Thoracic aorta (tissue), 2 donors: ENCODE measurements at places on chromosomes 2 and 18. TPM values are rescaled to one million over a fixed set of nuclear protein-coding genes. Genes with fewer than 3 reads are reported as not detected.

CDH19 gene
- total RNA-seq, result 31.6 TPM

LYPD6B gene
- not detected for total RNA-seq

PPM1G gene
- 50.2 TPM for total RNA-seq

NGEF gene
- 0.81 TPM for total RNA-seq

ACSL3 gene
- 65.1 TPM for total RNA-seq

STPG4 gene
- total RNA-seq, result not detected

FBXO48 gene
- total RNA-seq, result 0.56 TPM

DNA sequence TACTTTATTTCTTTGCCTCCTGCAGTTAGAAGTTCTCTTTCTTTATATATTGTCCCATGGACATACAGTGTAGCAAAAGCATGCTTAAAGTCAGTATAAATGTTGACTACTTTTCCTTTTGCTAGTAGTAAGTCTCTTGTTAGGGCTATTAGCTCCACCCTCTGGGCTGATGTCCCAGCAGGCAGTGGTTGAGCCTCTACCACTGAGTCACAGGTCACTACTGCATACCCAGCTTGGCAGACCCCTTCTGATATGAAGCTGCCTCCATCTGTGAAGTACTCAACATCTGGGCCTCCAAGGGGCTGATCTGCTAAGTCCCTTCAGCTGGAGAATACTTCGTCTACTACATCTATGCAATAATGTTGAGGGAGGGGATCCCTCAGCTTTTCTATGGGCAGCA is 61.0 kb upstream of the SLC35G4 start:
- H3K36me3 ChIP-seq, result no peaks in the 10 kb centered on the region
- DNase-seq, result no peak
- H3K4me3 ChIP-seq, result no peak overlapping the region
- no peaks in the 10 kb centered on the region for H3K27me3 ChIP-seq
- H3K27ac ChIP-seq, result no peak overlapping the region
- H3K4me1 ChIP-seq, result no peaks in the 10 kb centered on the region

- H3K36me3 ChIP-seq, result no peaks in the 10 kb centered on the region
- no peak overlapping the region for H3K27ac ChIP-seq
- no peak for DNase-seq
- H3K4me3 ChIP-seq, result no peak overlapping the region
- H3K4me1 ChIP-seq, result no peaks in the 10 kb centered on the region
Observed at GRCh38 chr2:68512966-68513365, 45.6 kb downstream of the APLF start.

DNA sequence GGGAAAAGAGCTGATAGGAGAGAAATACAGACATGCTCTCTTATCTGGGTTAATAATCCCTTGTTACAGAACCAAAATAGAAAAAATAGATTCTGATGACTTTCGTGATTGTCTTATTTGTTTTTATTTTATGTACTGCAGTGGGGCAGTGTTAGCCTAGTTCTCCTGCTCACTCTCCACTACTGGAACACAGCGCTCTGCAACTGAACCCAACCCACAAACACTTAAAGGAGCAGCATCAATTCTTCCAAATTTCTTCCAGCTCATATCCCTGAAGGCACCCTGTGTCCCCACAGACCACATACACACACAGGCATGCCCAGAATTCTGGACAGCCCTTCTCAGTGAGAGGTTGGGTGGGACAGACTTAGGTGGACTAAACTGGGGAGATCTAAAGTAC is 160.6 kb downstream of the SS18 start:
- no peak for DNase-seq
- no peak overlapping the region for H3K4me3 ChIP-seq
- H3K27me3 ChIP-seq, result no peaks in the 10 kb centered on the region
- H3K4me1 ChIP-seq, result no peaks in the 10 kb centered on the region
- H3K27ac ChIP-seq, result no peak overlapping the region

DNA sequence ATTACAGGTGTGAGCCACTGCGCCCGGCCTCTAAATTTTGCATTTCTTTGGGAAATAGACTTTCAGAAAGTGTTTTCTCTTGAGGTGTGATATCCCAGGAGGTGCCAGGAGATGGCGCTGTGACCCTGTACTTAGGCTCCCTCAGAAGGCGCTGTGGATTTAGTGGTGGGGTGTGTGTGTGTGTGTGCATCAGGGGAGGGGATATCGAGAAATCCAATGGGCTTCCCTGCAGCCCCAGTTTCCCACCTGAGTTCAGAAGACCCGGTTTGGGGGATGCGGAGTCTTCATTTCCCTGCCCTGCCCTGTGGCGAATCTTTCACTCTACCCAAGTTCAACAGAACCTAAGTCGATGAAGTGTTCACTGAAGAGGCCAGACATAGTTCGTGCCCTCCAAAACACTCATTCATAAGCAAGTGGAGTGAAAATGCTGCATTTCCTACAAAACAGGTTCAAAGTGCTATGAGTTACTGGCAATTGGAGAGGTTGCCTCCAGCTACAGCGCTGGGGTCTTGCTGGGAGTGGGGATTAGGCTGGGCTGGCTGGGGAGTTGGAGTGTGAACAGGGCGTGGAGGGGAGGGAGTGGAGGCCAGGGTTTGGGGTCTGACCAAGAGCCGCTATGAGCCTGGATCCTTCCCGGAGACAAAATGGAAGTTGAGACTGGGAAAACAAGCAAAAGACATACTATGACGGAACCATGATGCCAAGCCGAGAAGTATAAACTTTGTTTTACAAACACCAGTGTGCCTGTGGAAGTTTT is 6.5 kb upstream of the WNT6 start:
- H3K27me3 ChIP-seq, result peaks cover 5% of the 10 kb centered on the region
- H3K36me3 ChIP-seq, result no peaks in the 10 kb centered on the region
- no peak for DNase-seq
- no peaks in the 10 kb centered on the region for H3K4me1 ChIP-seq
- no peak overlapping the region for H3K27ac ChIP-seq
- H3K4me3 ChIP-seq, result no peak overlapping the region

GRCh38 chr2:235591921-235592320 is 98.1 kb downstream of the AGAP1 start:
- H3K4me1 ChIP-seq, result peaks cover 2% of the 10 kb centered on the region
- DNase-seq, result no peak
- H3K36me3 ChIP-seq, result no peaks in the 10 kb centered on the region
- no peaks in the 10 kb centered on the region for H3K27me3 ChIP-seq
- no peak overlapping the region for H3K4me3 ChIP-seq

GRCh38 chr2:148813603-148814065 is 61.4 kb upstream of the KIF5C start:
- no peak overlapping the region for H3K27ac ChIP-seq
- no peaks in the 10 kb centered on the region for H3K36me3 ChIP-seq
- no peaks in the 10 kb centered on the region for H3K4me1 ChIP-seq
- H3K4me3 ChIP-seq, result no peak overlapping the region

- no peak overlapping the region for H3K27ac ChIP-seq
- no peaks in the 10 kb centered on the region for H3K4me1 ChIP-seq
- H3K36me3 ChIP-seq, result no peaks in the 10 kb centered on the region
- H3K4me3 ChIP-seq, result no peak overlapping the region
Observed at GRCh38 chr18:39838831-39839230, 2116.2 kb upstream of the PIK3C3 start.

DNA sequence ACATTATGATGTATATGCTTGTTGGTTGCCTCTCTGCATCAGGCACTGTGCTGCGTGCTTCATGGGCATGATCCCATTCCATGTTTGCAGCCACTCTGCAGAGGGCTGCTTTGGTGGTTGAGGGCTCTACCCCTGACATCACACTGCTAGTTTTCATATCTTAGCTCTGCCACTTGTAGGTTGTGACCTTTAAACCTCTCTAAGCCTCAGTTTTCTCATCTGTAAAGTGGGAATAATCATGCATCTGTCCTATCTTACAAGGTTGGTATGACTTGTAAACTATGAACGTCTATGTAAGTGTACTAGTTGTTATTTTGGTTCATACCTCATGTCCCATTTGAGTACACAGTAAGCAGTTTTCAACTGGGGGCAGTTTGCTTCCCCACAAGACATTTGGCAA is 260.4 kb downstream of the PHLPP1 start:
- H3K27me3 ChIP-seq, result no peaks in the 10 kb centered on the region
- no peak overlapping the region for H3K27ac ChIP-seq
- H3K4me1 ChIP-seq, result no peaks in the 10 kb centered on the region
- no peak for DNase-seq
- no peak overlapping the region for H3K4me3 ChIP-seq

GRCh38 chr2:159168707-159169106 is 117.8 kb downstream of the WDSUB1 start:
- H3K36me3 ChIP-seq, result peaks cover 5% of the 10 kb centered on the region
- H3K27me3 ChIP-seq, result no peaks in the 10 kb centered on the region
- no peak overlapping the region for H3K27ac ChIP-seq
- no peak overlapping the region for H3K4me3 ChIP-seq
- peaks cover 6% of the 10 kb centered on the region for H3K4me1 ChIP-seq
- DNase-seq, result no peak

- H3K36me3 ChIP-seq, result no peaks in the 10 kb centered on the region
- H3K27me3 ChIP-seq, result no peaks in the 10 kb centered on the region
- no peak for DNase-seq
- no peaks in the 10 kb centered on the region for H3K4me1 ChIP-seq
- H3K27ac ChIP-seq, result no peak overlapping the region
Observed at GRCh38 chr2:136057802-136058140, 60.2 kb downstream of the CXCR4 start.

- no peak overlapping the region for H3K27ac ChIP-seq
- DNase-seq, result no peak
- H3K4me1 ChIP-seq, result no peaks in the 10 kb centered on the region
- no peaks in the 10 kb centered on the region for H3K27me3 ChIP-seq
- no peak overlapping the region for H3K4me3 ChIP-seq
Observed at GRCh38 chr2:10860081-10860813, 47.7 kb upstream of the PDIA6 start.

DNA sequence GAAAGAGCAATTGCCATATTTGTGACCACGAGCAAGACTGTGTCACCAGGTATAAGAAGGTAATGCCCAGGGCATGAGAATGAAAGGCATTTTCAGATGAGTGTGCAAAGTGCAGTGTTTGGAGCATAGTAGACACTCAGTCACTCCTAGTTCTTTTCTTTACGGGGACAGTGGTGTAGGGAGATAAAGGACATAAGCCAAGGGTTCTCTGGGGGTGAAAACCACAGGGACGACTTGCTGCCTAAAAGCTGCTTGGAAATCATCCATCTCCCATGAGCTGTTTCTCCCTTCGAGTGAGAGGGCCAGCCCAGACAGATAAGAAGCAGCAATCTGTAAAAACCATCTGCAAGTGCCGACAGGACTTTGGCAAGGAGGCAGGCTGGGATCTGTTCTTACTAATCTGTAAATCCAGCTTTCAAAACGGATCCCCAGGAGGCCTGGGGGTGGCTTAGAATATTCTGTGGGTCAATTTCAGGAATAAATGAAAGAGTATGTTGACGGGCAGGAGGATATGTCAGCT is 221.6 kb downstream of the LPIN1 start:
- H3K4me3 ChIP-seq, result no peak overlapping the region
- DNase-seq, result no peak
- H3K36me3 ChIP-seq, result no peaks in the 10 kb centered on the region
- H3K27ac ChIP-seq, result no peak overlapping the region

GRCh38 chr2:226080334-226080733 is 680.8 kb downstream of the NYAP2 start:
- H3K27ac ChIP-seq, result no peak overlapping the region
- H3K4me1 ChIP-seq, result no peaks in the 10 kb centered on the region
- no peak for DNase-seq
- no peaks in the 10 kb centered on the region for H3K27me3 ChIP-seq

- DNase-seq, result no peak
- H3K4me3 ChIP-seq, result peak overlapping the region; percentile 90
- H3K27ac ChIP-seq, result no peak overlapping the region
- no peaks in the 10 kb centered on the region for H3K27me3 ChIP-seq
- H3K36me3 ChIP-seq, result no peaks in the 10 kb centered on the region
Observed at GRCh38 chr2:164621764-164622105, 453 bp upstream of the GRB14 start.

DNA sequence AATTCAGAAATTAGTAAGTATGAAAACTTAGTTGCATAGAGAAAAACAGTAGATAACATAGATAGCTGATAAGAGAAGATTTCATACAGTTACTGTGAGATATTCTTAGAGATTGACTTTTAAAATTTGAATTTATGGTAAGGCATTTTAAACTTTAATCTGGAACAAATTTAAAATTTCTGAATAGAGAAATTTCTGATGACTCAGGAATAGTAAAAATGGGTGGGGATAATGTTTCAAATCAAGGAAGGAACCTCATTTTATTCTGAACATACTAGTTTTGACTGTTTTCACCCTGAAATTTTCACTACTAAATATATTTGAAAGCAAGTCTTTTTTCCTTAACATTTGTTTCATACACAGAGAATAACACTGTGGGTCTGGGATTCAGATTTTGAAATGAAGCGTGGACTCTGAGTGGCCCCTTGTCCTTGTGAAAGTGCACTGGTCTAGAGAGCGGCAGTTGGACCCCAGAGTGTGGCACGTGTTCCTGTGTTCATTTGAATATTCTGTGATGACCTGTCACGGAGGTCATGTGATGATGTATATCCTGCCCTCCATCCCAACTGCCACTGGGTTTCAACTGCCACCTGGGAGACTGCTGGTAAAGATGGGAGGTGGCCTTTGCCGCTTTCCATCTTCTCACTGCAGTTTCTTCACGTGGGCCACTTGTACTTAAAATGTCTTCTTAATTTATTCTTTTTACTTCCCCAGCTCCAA is 38.5 kb upstream of the RAB6D start:
- no peaks in the 10 kb centered on the region for H3K36me3 ChIP-seq
- H3K4me1 ChIP-seq, result no peaks in the 10 kb centered on the region
- H3K27me3 ChIP-seq, result no peaks in the 10 kb centered on the region
- no peak overlapping the region for H3K27ac ChIP-seq
- no peak overlapping the region for H3K4me3 ChIP-seq
- DNase-seq, result no peak

GRCh38 chr2:235685024-235685721 is 191.3 kb downstream of the AGAP1 start:
- peaks cover 1% of the 10 kb centered on the region for H3K4me1 ChIP-seq
- no peaks in the 10 kb centered on the region for H3K27me3 ChIP-seq
- H3K4me3 ChIP-seq, result no peak overlapping the region

- peaks cover 9% of the 10 kb centered on the region for H3K36me3 ChIP-seq
- peaks cover 6% of the 10 kb centered on the region for H3K4me1 ChIP-seq
- H3K27me3 ChIP-seq, result no peaks in the 10 kb centered on the region
- H3K27ac ChIP-seq, result no peak overlapping the region
Observed at GRCh38 chr18:76357585-76358260, 137.3 kb downstream of the ZNF516 start.

DNA sequence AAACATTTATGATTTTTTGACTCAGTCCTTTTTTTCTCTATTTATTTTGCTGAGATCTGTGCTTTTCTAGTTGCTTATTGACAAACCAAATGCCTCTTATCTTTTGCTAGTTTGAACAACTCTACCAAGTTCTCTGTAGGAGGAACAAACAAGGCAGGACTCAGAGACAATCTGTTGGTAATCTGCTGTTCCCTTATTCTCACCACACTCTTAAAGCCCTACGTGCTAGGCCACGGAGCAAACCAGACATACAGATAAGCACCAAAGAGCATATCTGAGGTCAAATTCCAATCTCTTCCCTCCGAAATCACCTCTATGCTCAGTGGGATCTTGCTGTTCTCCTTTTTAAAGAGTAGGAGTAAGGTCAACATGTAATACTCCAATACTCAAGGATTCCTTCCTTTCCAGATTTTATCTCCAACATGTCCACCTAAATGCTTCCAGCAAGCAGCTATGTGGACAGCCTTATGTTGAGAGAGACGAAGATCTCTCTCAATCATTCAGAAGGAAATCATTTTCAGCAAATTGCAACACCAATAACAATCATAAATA is 18.4 kb downstream of the FN1 start:
- H3K36me3 ChIP-seq, result peaks cover 69% of the 10 kb centered on the region
- no peak for DNase-seq
- peaks cover 85% of the 10 kb centered on the region for H3K4me1 ChIP-seq
